Smooth muscle cell of the umbilical artery (primary cell): ENCODE measurements at places on chromosomes 5 and 9. TPM values are rescaled to one million over a fixed set of nuclear protein-coding genes. Genes with fewer than 3 reads are reported as not detected.

The KIF20A gene
- total RNA-seq: 3.9 and 27.8 TPM in 2 replicates

The GABRA6 gene
- not detected in 2 replicates for total RNA-seq

The LCP2 gene
- total RNA-seq: not detected in 2 replicates

The ABCA2 gene
- 46.0 and 68.3 TPM in 2 replicates for total RNA-seq

The CKMT2 gene
- total RNA-seq: 3.3 and 3.6 TPM in 2 replicates

The TNC gene
- total RNA-seq: 193 and 206 TPM in 2 replicates

The PPP2R2B gene
- 0.18 TPM in 1 of 2 replicates, not detected in the other for total RNA-seq

The KIF3A gene
- total RNA-seq: 15.7 and 16.9 TPM in 2 replicates

The SETD9 gene
- total RNA-seq: 8.4 and 8.6 TPM in 2 replicates

The FOXE1 gene
- total RNA-seq: not detected in 2 replicates

The CBY3 gene
- 0.23 TPM in 1 of 2 replicates, not detected in the other for total RNA-seq

The NIM1K gene
- 0.32 and 1.2 TPM in 2 replicates for total RNA-seq

The SLC34A3 gene
- under 0.01 TPM in 1 of 2 replicates, not detected in the other for total RNA-seq

The PHF19 gene
- 12.2 and 36.4 TPM in 2 replicates for total RNA-seq

The STPG3 gene
- total RNA-seq: not detected in 2 replicates

The WHRN gene
- total RNA-seq: 2.3 and 2.7 TPM in 2 replicates

The ANKRD31 gene
- under 0.01 and 0.14 TPM in 2 replicates for total RNA-seq

The ELAVL2 gene
- under 0.01 TPM in 1 of 2 replicates, not detected in the other for total RNA-seq

The SLIT3 gene
- 29.4 and 49.1 TPM in 2 replicates for total RNA-seq

The RMND5B gene
- 22.6 and 26.0 TPM in 2 replicates for total RNA-seq

The PHF24 gene
- 0.05 and 0.30 TPM in 2 replicates for total RNA-seq

The PDGFRB gene
- 69.6 and 88.5 TPM in 2 replicates for total RNA-seq

The SNCAIP gene
- total RNA-seq: 2.2 and 13.1 TPM in 2 replicates

The IL5 gene
- total RNA-seq: not detected in 2 replicates

The CENPH gene
- total RNA-seq: 3.6 and 10.7 TPM in 2 replicates

The FAM81B gene
- total RNA-seq: not detected in 2 replicates

The EPB41L4A gene
- total RNA-seq: 0.89 and 3.2 TPM in 2 replicates

The IL31RA gene
- total RNA-seq: 0.46 and 1.5 TPM in 2 replicates

The CARD6 gene
- total RNA-seq: 2.0 and 4.2 TPM in 2 replicates

The PCDHA12 gene
- total RNA-seq: 0.18 and 0.59 TPM in 2 replicates

The RANBP17 gene
- 15.1 and 18.2 TPM in 2 replicates for total RNA-seq

The DNAI1 gene
- total RNA-seq: not detected in 2 replicates

The GRIA1 gene
- total RNA-seq: 0.59 and 0.60 TPM in 2 replicates

The SEMA6A gene
- 0.05 TPM in 1 of 2 replicates, not detected in the other for total RNA-seq

The C9orf85 gene
- total RNA-seq: 13.0 and 18.4 TPM in 2 replicates

The ESM1 gene
- total RNA-seq: 6.5 and 106 TPM in 2 replicates

The C6 gene
- not detected in 2 replicates for total RNA-seq

The ADGRV1 gene
- 0.14 and 0.89 TPM in 2 replicates for total RNA-seq

The MCIDAS gene
- total RNA-seq: not detected in 2 replicates

The CCNO gene
- total RNA-seq: 0.14 TPM in 1 of 2 replicates, not detected in the other

The HTR1A gene
- not detected in 2 replicates for total RNA-seq

The PCDHGA4 gene
- total RNA-seq: 5.8 and 6.5 TPM in 2 replicates

The STKLD1 gene
- 0.28 and 0.59 TPM in 2 replicates for total RNA-seq

The OBP2B gene
- not detected in 2 replicates for total RNA-seq

The MAP1B gene
- 501 and 541 TPM in 2 replicates for total RNA-seq

The FAM221B gene
- not detected in 2 replicates for total RNA-seq

The FBP1 gene
- total RNA-seq: not detected in 2 replicates

The ADAMTS19 gene
- total RNA-seq: 0.30 and 1.4 TPM in 2 replicates

The OR1J2 gene
- total RNA-seq: not detected in 2 replicates

The RALGPS1 gene
- 1.5 and 3.6 TPM in 2 replicates for total RNA-seq

The SPINK6 gene
- not detected in 2 replicates for total RNA-seq

The MRRF gene
- 24.9 and 29.5 TPM in 2 replicates for total RNA-seq

The NME5 gene
- 2.0 and 2.4 TPM in 2 replicates for total RNA-seq
